ENCODE measurements at places on chromosomes 4 and X.
A peak's percentile ranks its signal among the peaks of the same experiment; 100 is the strongest.

DNA sequence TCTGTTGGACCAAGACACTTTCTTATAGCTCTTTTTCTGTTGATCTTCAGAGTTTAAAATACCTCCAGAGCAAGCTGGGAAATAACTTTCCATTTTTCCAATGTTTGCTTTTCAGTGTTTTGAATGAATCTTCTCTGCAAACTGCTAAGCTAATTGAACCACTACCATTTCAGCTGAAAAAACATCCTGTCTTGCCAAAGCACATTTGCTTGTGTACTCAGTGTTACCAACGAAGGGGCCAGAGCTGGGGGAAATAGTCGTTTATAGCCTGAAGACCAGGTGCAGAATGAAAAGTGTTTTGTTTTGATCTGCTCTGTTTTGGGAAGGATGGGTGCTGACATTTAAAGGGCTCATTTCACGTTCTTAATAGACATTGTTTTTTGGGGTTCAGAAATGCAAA lies 88.4 kb upstream of the CLNK start:
- no peak for DNase-seq

GRCh38 chrX:87518504-87518903 lies 902 bp downstream of the KLHL4 start:
- DNase-seq, result peak; percentile 2

DNA sequence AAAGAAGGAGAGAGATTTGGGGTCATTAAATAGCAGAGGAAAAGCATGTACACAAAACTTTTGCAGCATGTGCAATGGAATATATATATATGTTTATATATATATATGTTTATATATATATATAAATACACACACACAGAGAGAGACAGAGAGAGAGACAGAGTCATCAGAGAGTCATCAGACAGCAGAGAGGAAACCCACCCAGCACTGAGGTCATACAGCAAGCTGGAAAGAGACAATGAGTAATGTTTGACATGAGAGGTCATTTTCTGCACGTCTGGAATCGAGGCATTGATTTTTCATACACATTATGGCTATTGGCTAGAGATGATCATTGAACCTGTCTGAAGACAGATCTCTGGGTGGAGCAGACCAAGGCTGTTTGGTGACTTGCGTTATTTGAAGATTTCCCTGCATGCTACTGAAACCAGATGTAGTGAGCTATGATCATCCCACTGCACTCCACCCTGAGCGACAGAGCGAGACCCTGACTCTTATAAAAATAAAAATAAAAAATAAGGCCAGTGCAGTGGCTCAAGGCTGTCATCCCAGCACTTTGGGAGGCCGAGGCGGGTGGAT lies 48.8 kb upstream of the SHOX start:
- DNase-seq, result no peak

DNA sequence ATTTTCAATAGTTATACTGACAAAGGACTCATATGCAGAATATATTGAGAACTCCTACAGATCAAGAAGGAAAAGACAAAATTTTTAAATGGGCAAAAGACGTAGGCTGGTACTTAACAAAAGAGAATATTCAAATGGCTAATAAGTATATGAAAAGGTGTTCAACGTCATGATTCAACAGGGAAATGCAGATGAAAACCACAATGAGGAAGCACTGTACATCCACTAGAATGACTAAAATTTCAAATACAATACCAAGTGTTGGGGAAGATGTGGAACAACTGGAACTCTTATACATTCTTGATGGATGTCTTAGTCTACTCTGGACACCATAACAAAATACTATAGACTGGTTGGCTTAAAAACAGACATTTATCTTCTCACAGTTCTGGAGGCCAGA lies 1.3 kb upstream of the MRFAP1L1 start:
- DNase-seq, result no peak

GRCh38 chrX:64977830-64978229 lies 1.6 kb upstream of the ZC4H2 start:
- peak; percentile 40 for DNase-seq

DNA sequence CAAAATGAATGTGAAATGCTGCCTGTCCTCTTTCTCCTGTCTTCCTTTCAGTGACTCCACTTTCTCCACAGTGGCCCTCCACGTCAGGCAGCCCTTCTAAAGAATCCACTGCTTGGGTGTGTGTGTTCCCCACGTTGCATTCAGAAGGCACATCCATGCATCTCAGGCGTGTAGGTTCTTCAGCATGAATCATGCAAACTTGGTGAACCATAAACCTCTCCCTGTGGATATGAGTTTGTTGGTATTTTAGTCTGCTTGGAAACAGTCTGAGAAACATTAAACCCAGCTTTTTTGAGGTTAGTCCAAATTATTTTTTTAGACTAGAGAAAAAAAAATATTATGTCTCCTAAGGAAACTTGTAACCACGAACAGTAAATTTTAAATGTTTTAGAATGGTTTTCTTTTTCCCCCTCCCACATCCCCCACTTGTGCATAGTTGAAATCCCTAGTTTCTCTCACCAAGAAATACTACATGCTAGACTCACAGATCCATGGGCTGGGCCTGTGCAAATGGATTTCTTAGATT lies 251.6 kb downstream of the CBR4 start:
- DNase-seq, result peak; percentile 88

DNA sequence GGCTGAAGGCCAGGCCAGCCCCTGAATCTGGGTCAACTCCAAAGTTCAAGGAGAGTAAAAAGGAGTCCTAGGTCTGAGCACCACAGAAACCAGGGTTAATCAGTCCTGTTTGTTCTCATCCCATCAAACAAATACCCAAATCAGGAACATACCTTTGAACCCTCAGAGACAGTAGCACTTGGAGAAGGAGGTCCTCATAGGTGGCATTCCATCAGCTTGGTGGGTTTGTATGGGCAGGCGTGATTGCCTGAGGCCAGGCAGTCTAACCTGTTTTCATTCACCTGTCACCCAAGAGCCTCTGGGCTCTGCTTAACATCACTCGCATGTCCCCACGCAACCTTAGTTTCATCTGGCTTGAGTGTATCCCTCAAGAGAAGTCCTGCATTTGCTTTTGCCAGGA lies 17.5 kb upstream of the MBTPS2 start:
- no peak for DNase-seq

DNA sequence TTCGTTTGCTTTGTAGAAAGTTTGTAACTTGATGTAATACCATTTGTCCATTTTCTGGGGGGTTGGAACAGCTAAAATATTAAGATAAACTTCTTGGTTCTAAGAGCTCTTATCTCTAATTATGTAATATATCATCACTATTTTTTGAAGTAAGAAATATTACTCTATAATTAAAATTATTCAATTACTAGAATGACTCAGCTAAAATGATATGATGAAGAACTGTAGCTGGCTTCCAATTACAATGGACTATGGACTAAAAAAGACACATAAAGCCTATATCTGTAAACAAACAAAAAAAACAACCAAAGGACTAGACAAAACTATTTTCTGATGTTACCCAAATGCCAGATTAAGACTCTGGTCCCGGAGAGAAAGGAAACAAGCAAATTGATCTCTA lies 569.4 kb downstream of the PCDH18 start:
- DNase-seq, result no peak

DNA sequence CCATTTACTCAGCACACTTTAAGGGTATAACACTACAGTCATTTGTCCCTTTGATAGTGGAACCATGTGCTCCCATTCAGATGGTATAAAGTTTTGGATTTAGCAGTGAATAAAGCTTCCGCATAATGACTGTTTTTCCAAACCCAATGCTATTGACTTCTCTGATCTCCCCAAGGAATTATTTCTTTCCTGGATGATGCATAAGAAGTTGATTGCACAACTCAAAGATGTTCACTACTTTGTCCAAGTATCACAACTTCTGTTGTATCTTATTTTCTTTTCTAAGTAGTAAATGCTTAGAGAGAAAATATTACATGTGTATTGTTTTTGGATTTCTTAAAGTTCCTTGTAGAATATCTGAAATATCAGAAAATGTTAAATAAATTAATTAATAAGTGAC lies 300.2 kb downstream of the GPM6A start:
- DNase-seq, result peak; percentile 41

All from GM23248 (cell line).